ENCODE measurements at places on chromosomes 3 and 15.
A peak's percentile ranks its signal among the peaks of the same experiment; 100 is the strongest.

GRCh38 chr3:187445356-187445755 is 77.2 kb downstream of the RTP4 start:
- DNase-seq: no peak

- DNase-seq: no peak
These were observed 46.5 kb upstream of the PIK3CB start for GRCh38 chr3:138881233-138881632.

- no peak for DNase-seq
These were observed 176.1 kb upstream of the ZPLD1 start for GRCh38 chr3:102258666-102259227.

DNA sequence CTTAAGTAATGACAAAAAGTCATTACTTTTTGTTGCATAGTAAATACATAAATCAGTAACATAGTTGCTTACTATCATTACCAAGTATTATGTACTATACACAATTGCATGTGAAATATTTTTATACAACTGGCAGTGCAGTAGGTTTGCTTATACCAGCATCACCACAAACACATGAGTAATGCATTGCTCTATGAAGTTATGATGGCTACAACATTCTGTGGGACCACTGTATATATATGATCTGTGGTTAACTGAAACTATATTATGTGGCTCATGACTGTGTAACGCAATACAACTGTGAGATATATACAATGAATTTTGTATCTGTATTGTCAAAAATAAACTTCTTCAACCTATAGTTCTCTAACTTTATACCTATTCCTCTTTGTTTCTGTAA is 113.7 kb upstream of the RBMS3 start:
- DNase-seq: no peak

GRCh38 chr3:60757724-60758123 is 493.5 kb downstream of the FHIT start:
- no peak for DNase-seq

DNA sequence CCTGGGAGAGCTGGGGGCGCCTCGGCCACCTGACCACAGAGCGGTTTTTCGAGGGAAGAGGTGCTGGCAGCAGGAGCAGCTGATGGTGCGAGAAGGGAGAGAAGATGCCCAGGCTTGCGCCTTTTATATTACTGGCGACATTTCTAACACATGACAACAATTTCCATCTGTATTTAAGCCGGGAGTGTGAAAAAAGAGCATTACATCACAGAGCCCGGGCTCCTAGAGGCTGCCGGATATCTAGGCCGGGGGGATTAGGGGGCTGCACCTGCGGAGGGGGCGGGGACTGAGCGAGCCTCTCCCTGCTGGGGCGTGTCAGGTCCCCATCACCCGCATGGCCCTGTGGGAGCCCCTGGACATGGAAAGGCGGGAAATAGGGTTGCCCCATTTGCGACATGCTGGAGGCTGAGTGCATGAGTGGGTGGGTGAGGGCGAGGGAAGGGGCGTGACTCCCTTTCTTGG is 440.7 kb downstream of the MAGI1 start:
- no peak for DNase-seq

GRCh38 chr15:62569460-62570404 is 404.6 kb upstream of the C2CD4B start:
- peak; percentile 80 for DNase-seq

GRCh38 chr3:46662771-46663551 is 30.5 kb downstream of the ALS2CL start:
- DNase-seq: no peak

DNA sequence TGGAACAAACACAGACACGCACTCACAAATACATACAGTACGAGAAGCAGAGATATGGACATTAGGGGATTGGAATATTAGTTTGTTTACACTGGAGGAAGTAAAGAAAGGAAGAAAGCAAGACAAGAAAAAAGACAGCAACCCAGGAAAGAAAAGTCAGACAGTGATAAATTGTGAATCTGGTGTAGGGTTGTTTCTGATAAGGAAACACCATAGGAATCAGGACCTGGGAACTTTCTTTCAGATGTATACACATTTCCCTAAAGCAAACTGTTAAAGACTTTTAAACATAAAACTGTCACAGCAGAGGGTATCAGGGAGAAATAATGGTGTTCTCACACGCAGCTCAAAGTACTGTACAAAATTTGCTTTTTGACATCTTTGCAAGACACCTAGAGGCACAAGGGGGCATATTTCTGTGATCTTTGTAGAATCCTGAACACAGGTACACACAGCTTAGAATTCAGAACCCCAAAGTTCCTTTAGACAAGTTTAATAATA is 153.7 kb downstream of the TUSC7 start:
- no peak for DNase-seq

DNA sequence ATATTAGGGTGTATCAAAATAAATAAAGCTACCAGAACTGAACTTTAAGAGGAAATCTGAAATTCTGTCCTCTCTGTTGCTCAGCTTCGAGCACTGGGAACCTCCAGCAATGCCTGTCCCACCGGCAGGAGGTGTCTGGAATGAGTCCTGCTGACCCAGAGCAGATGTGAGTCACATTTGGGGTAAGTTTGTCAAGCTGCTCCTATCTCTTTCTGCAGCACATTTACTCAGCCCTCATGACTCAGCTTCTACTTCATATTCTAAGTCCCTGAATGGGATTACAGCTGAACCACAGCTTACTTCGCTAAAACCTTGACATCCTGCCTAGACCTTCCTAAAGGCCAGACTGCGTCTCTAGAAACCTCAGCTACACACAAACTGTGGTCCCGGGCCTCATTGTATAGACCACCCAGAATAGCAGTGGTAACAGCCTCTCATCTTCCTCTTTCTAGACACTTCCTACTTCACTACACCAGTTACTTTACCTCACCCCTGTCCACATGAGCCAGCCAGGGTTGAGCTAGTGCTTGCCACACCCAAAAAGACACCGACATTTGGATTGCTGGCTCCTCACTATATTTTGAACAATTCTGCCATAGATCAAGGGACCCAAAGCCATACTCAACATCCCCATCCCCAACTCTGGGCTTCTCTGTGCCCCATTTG is 109.6 kb upstream of the TMCO5A start:
- no peak for DNase-seq

GRCh38 chr3:125067225-125067624 is 11.4 kb upstream of the HEG1 start:
- no peak for DNase-seq

DNA sequence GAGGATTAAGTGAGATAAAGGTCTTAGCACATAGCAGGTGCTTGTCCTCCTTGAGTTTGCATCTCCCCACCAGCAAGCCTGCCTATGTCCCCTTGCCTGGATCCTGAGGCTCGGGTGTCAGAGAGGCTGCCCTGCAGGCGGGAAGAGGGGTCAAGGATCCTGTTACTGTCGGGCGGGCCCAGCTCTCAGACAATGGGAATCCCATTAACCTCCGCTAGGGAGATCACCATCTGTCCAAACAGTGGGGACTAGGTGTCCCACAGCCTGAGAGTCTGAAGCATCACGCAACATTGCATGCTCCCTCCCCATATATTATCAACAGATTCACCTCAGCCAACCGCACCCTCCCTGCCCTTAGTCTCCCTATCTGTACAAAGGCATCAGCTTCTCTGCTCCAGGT is 151.4 kb downstream of the FBLN2 start:
- DNase-seq: no peak

DNA sequence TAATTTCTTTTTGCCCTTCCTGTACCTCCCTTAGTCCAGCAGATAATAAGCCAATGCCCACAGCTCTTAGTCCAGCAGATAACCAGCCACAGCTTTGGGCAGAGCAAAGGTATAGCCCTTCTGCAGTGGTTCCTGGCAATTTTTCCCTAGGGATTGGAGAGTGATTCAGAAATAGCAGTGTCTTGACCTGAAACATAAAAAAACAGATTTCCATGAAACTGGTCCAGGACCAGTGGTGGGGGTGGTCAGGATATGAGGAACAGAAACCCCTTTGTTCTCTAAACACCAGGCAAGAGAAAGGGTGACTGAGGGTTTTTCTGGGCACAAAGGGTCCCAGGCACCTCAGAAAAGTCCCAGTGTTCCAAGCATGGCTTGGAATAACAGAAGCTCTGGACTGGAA is 103.4 kb downstream of the ARRDC4 start:
- no peak for DNase-seq

DNA sequence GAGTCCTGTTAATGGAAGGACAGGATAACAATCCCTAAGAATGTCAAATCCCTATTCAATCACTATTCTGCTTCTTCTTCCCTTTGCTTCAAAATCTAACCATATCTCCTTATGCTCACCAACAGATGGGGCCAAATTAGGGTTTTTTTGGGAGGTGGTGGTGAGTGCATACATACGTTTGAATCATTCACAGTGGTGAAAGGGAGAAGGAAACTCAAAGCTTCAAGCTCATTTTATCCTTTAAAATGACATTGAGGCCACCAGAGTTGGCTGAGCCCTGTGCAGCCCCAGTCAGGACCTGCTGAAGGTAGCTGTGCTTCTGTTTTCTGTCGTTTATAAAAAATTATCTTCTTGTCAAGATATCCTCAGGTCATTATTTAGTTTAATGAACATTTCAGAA is 607.5 kb upstream of the AGTR1 start:
- DNase-seq: no peak

DNA sequence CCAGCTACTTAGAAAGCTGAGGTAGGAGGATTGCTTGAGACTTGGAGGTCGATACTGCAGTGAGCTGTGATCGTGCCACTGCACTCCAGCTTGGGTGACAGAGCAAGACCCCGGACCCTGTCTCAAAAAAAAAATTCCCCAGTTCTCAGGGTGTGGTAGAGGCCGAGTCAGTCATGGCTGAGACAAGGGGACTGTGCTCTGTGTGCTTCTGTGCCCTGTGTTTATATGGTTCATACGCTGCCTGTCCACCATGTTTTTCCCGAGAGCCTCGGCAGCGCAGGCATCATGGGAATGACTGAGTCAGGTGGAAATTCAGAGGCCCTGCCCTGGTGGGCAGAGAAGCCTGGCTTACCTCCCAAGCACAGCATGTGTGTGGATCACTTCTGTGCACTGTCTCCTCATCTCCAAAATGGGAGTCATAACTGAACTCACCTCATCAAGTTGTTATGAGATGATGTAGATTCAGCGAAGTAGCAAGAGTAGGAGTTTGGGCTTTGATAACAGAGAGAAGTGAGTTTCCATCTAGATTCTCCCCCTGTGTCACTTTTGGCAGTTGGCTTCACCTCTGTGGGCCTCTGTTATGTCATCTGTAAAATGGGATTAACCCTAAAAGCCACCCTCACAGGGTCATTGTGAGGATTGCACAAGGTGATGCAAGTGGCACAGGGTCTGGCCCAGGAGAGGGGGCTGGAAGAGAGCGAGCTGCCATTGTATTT is 56.9 kb downstream of the FLNB start:
- DNase-seq: no peak

DNA sequence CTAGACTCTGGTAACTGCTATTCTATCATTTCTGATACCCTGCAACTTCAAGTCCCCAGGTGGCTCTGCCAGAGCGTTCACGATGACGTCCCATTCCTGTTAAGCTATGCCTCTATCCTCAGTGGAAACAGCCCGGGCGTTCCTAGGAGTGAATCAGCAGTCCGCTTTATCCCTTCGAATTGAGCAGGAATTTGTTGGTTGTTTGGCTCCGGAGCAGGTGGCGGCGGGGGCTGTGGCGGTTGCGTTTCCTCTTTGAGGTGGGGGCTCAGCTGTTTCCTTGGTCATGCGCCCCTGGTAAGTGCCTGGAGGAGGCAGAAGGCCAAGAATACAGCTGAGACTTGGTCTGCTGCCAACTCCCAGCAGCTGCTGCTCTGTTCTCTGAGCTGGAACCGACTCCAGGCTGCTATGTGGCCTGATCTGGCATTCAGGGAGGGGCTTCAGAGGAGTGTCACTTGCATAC is 25.2 kb downstream of the ARPP21 start:
- peak; percentile 36 for DNase-seq

DNA sequence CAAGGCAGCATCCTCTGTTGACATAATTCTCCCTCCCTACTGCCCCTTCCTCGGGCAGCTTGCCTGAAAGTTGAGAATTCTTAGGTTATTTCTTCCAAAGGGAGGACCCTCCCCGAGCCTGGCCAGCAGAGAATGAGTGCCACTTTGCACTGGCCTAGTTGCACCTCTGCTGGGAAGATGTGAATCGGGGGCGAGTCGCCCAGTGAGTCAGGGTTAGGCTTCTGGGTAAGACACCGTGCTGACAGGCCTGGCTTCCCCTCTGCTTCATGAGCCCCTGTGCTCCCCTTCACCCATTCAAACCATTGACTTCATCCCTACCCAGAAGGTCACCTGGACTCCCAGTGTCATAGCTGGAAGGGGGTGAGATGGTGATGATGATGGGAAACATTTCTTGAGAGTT is 82.3 kb downstream of the AAGAB start:
- DNase-seq: no peak

DNA sequence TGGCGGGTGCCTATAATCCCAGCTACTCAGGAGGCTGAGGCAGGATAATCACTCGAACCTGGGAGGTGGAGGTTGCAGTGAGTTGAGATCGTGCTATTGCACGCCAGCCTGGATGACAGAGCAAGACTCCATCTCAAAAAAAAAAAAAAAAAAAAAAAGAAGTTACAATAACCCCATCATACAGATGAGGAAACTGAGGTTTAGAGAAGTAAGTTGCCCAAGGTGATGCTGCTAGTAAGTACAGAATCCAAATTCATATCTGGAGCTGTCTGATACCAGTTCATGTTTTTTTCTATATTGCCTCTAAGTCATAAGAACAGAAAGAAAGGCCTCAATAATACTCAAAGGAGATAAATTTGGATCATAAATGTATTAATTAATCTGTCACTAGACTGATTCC is 40.6 kb downstream of the MCF2L2 start:
- DNase-seq: no peak

GRCh38 chr3:41260063-41260450 is 60.8 kb downstream of the CTNNB1 start:
- DNase-seq: no peak

DNA sequence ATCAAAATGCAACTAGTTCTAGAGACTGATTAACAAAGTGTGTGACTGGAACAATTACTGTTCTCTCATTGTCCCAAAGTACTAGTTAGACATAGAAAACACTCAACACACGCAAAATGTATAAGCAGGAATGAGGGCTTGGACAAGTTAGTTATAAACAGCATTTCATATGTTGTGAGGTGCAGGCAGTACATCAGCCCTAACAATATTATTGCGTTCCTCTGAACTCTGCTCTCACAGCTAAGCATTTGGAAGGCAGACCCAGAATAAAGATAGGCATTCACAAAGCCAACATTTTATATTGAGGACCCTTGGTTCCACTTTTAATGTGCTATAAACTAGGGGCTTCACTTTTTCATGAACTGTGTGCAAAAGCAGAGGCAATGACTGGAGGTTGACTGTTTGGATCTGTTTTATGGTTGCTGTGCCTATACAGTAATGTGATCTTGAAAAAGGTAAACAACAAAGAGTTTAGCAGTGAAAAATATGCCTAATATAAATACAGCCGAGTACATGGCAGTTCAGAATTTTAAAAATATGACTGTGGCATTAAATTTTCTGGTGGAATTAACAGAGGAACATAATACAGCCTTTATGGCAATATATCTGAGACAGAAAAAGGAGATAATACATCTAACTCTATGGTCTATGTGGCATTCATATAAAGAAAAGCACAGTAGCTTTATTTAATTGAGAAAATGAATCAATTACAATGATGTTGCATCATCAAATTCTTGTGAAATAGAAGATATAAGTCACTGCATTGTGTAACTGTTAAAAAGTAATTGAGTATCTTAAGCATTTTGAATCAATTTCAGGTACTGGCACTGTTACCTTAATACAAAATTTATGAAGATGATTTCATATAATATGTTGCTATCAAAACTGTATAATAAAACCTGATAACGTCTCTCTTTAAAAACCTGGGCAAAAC is 80.0 kb upstream of the SKOR1 start:
- no peak for DNase-seq
